ENCODE measurements at places on chromosomes 7 and 10.

DNA sequence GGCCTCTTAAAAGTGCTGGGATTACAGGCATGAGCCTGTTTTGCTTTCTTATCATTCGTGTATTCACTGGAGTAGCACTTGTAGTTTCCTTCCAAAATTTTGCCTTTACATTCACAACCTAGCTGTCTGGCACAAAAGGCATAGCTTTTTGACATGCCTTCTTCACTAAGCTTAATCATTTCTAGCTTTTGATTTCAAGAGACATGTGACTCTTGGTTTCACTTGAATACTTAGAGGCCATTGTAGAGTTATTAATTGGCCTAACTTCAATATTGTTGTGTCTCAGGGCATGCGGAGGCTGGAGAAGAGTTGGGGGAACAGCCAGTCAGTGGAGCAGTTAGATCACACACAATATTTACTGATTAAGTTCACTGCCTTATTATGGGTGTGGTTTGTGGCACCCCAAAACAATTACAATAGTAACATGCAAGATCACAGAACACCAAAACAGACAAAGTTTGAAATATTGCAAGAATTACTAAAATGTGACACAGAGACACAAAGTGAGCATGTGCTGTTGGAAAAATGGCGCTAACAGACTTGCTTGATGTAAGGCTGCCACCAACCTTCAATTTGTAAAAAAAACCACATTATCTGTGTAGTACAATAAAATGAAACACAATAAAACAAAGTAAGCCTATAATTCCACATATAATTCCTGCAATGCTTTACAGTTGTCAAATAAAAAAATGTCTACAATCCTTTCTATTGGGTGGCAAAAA lies 43.1 kb downstream of the BRAF start:
- DNase-seq, result no peak

DNA sequence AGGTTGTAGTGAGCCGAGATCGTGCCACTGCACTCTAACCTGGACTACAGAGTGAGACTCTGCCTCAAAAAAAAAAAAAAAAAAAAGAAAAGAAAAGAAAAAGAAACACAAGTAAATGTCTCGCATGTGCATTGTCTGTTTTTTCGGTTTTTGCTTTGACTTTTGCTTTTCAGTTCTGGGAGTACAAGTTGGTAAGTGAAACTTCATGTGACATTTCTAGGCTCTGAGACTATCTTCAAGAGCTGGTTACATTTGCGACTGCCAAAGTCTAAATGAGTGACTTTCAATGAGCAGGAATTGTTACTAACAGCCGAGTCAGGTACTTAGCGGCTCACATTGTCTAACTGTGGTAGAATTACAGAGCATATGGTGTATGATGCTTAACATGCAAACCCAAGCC lies 107.0 kb upstream of the CELF2 start:
- no peak for DNase-seq

DNA sequence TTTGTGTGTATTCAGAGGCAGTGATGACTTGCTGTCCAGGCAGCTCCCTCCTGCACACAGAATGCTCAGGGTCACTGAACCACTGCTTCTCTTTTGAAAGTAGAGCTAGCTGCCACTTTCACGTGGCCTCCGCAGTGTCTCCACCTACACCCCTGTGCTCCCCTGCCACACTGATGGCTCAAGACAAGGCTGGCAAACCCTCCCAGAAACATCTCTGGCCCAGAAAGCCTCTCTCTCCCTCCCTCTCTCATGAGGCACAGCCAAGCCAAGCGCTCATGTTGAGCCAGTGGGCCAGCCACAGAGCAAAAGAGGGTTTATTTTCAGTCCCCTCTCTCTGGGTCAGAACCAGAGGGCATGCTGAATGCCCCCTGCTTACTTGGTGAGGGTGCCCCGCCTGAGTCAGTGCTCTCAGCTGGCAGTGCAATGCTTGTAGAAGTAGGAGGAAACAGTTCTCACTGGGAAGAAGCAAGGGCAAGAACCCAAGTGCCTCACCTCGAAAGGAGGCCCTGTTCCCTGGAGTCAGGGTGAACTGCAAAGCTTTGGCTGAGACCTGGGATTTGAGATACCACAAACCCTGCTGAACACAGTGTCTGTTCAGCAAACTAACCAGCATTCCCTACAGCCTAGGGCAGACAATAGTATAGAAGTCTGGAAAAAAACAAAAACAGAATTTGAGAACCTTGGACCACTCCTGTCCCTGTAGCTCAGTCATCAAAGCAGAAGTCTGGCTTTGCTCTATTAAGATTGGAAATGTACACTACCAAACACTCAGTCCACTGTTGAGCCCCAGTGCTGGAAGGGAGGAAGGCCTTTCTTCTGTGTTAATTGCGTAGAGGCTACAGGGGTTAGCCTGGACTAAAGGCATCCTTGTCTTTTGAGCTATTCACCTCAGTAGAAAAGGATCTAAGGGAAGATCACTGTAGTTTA lies 15.8 kb downstream of the SCD start:
- DNase-seq, result no peak

DNA sequence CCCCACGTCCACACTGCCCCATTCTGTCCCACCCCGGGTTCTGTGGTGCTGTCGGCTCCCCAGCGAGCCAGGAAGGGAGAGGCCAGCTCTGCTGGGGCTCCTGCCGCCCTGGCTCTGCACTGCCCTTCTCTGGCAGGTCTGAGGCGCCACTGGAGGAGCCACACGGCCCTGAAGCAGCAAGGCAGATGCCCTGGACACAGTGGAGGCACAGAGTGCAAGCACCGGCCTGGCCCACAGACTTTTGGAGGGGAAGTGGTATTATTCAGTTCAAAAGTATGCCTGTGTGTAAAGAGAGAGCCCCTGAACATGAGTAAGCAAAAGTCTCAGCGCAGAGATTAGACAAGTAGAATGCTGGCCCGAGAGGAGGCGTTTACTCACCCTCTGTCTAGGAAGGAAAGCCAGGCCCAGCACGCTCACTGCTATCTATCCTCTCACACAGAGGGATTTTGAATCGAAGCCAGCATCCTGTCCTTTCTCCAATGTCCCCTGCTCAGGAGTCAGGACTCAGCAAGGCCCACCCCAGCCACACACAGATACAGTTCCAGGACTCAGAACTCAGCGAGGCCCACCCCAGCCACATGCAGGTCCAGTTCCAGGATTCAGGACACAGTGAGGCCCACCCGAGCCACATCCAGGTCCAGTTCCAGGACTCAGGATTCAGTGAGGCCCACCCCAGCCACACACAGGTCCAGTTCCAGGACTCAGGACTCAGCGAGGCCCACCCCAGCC lies 115.0 kb downstream of the EGFR start:
- DNase-seq, result no peak

GRCh38 chr10:87705339-87705738 lies 45.7 kb downstream of the PAPSS2 start:
- DNase-seq, result no peak

- DNase-seq, result no peak
Measured at GRCh38 chr10:108905821-108906220, 1017.5 kb downstream of the XPNPEP1 start.

DNA sequence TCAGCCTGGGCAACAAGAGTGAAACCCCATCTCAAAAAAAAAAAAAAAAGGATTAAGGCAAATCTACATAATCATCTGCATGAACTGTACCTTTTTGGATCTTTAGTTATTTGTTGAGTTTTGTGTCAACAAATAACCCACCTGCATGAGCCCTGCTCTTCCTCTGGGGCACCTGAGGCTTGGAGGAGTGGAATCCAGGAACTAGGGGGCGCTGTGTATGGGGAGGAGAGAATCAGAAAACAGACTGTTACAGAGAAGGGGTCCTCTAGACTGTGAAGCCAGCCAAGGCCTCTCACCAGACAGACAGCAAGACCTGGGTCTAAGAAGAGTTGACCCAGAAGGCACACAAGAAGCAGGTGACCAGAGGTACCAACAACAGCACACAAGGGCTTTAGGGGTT lies 682.8 kb upstream of the NRP1 start:
- DNase-seq, result no peak

DNA sequence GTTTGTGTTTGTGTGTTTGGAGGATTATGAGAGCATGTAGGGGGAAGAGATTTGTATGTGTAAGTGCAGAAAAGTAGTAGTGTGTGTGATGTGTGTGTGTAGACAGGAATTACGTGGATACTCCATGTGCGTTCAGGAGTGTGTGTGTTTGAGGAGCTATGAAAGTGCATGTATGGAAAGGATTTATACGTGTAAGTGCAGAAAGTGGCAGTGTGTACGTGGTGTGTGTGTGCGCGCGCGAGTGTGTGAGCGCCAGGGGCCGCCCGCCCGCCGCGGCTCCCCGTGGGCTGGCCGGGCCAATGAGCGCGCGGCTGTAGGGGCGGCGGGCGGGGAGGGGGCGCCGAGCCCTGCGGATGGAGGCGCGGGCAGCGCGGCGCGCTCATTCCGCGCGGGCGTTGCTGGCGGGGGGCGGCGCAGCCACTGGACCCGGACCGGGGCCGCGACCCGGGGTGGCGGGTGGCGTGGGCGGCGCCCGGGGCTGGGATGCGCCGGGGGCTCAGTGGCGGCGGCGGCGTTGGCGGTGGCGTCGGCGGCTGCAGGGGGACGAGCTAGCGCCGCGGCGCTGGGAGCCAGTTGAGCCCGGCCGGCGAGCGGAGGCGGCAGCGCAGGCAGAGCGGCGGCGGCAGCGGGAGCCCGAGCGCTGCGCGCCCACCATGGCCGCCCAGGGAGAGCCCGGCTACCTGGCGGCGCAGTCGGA lies at the start of gene BICC1:
TSS of gene BICC1 (plus strand) at position 382 of the 697 bp plus-strand sequence. CDS start at position 654, 272 bp downstream.
- no peak for DNase-seq

GRCh38 chr10:31262672-31263071 lies 56.3 kb upstream of the ZEB1 start:
- no peak for DNase-seq

GRCh38 chr7:82755705-82756551 lies 312.4 kb upstream of the CACNA2D1 start:
- no peak for DNase-seq

- DNase-seq, result no peak
Measured at GRCh38 chr10:70523549-70523948, 45.0 kb downstream of the PALD1 start.

DNA sequence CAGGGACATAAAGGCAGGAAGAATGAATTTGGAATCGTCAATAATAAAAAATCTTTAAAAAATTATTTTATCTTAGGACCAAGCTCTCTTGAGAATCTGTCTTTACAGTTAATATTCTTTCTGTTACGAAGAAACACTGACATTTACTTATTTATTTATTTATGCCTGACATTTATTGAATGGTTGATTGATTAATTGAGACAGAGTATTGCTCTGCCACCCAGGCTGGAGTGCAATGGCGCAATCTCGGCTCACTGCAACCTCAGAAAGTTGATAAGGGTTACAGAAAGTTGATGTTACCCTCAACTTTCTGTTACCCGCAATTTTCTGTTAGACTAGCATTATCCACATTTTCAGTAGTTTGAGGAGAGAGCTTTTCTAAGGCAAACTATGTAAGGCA lies 70.1 kb downstream of the CHCHD3 start:
- DNase-seq, result no peak

- no peak for DNase-seq
Measured at GRCh38 chr7:125491137-125491536, 561.5 kb upstream of the POT1 start.

DNA sequence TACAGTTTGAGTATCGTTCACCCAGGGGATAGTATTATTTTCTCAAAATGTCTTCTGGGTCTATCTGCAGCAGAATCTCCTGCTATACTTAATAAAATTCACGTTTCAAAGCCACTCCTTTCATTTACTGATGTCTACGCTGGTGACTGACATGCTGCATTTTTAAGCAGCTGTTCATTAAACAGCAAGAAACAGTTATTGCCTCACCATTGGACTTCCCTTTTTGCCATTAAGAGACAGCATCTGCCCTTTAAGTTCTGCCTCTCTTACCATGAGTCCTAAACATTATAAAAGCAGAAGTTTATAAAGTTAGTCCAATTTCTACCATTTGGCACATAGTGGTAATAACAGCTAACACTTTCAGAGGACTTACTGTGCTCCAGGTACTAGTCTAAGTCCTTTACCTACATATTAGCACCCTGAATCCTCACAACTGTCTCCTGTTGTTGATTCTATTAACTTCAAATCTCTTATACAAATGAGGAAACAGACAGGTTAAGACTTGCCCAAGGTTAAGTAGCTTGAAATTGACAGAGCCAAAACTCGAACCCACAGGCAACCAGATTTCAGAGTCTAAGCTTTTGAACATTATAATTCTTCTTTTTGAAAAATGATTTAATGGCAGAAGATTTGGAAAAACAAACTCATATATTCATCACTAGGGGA lies 169.5 kb downstream of the SNX13 start:
- no peak for DNase-seq

DNA sequence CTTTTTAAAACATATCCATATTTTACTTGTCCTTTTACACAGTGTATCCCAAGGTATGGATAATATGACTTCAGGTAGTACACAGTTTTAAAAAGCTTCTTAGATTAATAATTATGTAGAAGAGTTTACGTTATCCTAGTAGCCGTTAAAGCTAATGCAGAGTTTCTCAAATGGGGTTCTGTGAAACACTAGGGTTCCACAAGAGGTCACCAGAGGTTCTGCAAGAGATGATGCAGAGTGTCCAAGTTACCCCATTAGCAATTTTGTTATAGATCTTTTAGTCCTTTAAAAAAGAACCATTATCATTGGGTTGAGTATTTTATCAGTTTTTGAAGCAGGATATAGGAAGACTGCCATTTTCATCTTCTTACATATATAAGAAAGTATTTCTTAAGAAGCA lies 298.9 kb upstream of the HPS1 start:
- no peak for DNase-seq

GRCh38 chr7:106752367-106752766 lies 91.4 kb upstream of the CCDC71L start:
- no peak for DNase-seq

- no peak for DNase-seq
Measured at GRCh38 chr7:148963583-148964482, 64.5 kb downstream of the PDIA4 start.

- DNase-seq, result no peak
Measured at GRCh38 chr7:30027740-30028215, 434 bp upstream of the PLEKHA8 start.

GRCh38 chr10:24254180-24254579 lies 45.2 kb downstream of the KIAA1217 start:
- DNase-seq, result no peak

DNA sequence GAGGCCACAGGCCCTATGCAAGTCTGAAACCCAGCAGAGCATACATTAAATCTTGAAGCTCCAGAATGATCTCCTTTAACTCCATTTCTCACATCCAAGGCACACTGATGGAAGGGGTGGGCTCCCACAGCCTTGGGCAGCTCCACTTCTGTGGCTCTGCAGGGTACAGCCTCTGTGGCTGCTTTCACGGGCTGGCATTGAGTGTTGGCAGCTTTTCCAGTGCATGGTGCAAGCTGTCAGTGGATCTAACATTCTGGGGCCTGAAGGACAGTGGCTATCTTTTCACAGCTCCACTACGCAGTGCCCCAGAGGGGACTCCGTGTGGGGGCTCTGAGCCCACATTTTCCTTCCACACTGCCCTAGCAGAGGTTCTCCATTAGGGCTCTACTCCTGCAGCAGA lies 265.7 kb upstream of the MAGI2 start:
- DNase-seq, result no peak

- DNase-seq, result no peak
Measured at GRCh38 chr10:423178-423577, 266.3 kb downstream of the DIP2C start.

GRCh38 chr10:71684356-71685173 lies 35.0 kb downstream of the C10orf105 start:
- DNase-seq, result no peak

DNA sequence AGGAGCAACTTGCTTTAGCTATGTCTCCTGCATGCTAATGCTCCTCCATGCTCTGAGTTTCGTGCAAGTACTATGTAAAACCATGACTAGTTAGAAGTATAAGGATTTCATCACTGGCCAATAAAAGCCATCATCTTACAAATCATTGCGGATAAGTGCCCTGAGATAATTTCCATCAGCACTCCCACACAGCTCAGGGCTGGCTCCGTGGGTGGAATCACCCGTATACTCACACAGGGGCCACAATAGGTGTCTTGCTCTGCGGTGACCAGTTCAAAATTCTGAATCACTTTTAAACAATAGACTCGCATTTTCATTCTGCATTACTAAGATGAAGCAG lies 227.4 kb downstream of the PARD3 start:
- no peak for DNase-seq
